Esophagus mucosa (tissue), 1 donor: ENCODE measurements at places on chromosomes 12 and 14.

DNA sequence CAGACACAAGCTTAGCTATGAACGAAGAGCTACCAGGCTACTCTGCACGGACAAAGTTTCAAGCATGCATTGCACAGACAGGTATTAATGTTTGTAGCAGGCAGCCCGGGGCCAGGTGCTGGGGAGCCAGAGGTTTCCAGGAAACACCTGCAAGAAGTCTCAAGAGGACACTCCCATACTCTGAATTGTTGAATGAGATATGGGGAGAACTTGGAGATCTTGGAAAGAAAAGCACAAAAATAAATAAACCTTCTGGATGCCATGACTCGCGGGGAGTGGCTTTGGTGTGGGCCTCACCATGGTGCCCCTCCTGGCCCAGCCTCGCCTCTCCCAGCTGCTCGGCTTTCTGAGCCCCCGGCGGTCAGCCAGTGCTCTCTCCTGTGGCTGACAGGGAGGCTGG, 186.8 kb downstream of the TTC7B start:
- ATAC-seq = peak; percentile 75

- ATAC-seq = no peak
These were observed 66.1 kb upstream of the ARID2 start for GRCh38 chr12:45663455-45663854.

GRCh38 chr12:104152685-104153241, 14.8 kb upstream of the NFYB start:
- no peak for ATAC-seq

- no peak for ATAC-seq
These were observed 117.4 kb downstream of the DICER1 start for GRCh38 chr14:95039993-95040348.

- no peak for ATAC-seq
These were observed 270.1 kb downstream of the ZFP36L1 start for GRCh38 chr14:68522510-68523325.

DNA sequence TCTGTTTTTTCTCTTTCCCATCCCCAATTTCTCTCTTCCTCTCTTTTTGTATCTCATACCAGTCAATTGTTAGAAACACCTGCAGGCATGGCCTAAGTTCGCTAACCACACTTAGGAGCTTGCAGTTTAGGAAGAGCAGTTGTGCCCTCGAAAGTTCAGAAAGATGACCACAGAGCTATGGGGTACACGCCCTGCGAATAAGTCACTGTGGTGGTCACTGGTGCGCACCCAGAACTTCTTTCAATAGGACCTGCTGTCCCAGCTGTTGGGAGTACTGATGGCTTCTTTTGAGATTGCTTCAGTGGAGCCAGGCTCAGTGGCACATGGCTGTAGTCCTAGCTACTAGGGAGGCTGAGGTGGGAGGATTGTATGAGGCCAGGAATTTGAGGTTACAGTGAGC, 362.8 kb upstream of the TMTC1 start:
- ATAC-seq = no peak

DNA sequence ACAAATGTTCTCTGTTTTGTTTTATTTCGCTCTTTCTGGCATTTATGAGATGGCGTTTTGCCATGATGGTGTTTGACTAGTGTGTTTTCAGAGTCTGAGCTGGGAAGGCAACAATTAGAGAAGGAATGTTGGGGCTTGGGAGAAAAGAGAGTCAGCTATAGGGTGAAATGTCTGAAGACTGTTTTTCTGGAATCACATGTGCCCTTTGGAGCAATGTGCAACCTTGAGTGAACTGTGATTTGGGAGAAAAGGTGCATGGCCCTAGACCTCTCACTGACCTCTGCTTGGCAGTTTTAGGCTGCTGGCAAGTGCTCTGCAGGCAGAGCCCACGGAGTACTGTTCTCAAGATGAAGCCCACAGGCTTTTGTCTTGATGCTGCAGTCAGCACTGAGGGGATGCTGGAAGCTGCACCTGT, 379.9 kb upstream of the PDE3A start:
- ATAC-seq = no peak

- ATAC-seq = peak; percentile 35
These were observed 277.4 kb downstream of the FOXN3 start for GRCh38 chr14:89139404-89140247.

DNA sequence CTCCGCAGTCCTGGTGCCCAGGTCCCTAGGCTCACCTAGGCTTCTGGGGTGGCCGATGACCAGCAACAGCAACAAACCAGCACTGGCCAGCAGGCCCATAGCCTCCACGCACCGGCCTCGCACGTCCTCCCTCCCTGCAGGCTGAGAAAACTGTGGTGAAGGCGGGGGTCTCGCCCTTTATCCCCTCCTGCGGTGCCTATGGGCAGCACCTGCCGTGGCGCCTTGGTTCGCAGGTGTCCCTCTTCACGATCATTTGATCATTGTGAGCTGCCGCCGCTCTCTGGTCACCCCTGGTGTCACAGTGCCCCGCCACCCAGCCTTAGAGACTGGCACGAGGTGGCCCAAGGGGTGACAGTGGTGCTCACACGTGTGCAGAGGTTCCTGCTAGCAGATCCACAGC, at the start of gene OVCH1:
TSS of gene OVCH1 (minus strand) at position 99 of the 400 bp plus-strand sequence. CDS start at position 99, 0 bp downstream.
- no peak for ATAC-seq

- peak; percentile 44 for ATAC-seq
These were observed 1007.0 kb upstream of the LRFN5 start for GRCh38 chr14:40599725-40600124.

- no peak for ATAC-seq
These were observed 52.2 kb upstream of the TRHDE start for GRCh38 chr12:72219937-72220336.

DNA sequence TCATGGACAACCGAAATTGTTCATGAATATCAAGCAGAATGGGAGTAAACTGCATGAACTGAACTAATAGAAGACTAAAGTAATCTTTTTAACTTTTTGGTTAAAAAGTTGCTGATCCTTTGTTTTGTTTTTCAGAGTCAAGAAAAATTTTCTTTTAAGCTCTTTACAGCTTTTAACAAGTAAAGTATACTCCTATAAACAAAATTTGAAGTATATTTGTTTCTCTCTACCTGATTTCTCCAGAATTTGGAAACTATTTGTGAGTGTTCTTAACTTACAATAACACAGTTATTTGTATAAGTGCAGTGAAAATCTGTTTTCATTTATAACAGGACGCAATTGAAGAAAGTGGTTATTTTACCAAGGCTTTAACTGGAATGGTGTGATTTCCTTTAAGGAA, 12.2 kb upstream of the LRRK2 start:
- no peak for ATAC-seq

DNA sequence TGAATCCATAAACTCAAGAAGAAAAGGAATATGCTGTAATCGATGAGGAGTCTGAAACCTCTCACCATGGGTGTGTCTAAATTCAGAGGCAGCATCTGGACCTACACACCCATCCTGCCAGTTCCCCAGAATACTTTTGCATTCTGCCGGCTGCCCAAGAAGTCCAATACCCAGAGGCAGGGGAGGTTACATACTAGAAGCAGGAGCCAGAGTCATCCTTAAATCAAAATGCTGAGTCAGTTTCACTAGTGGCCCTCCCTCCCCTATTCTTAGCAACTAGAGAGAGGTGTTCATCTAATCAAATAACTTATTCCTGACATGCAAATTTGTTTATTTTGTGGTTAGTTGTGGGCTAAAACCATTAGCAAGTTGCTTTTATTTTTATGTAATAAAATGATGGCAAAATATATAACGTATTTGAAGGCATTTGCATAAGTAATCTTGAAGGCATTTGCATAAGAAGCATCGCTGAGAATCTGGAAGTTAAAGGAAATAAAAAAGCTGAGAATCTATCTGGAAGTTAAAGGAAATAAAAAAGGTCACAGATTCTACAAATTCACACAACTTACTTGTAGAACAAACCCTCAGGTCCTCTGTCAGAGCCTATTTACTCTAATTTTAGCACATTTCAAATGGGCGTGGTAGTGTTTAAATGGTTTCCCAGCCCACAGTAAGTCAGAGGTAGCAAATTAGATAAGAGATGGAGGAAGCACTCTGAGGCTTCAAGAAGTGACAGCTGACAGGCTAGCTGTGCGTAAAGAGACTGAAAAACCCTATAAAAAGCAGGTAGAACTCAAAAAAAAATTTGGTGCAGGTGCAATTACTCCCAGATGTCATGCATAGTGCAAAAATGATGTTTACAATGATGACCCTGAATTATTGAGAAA, 7.8 kb downstream of the BHLHE41 start:
- ATAC-seq = no peak

DNA sequence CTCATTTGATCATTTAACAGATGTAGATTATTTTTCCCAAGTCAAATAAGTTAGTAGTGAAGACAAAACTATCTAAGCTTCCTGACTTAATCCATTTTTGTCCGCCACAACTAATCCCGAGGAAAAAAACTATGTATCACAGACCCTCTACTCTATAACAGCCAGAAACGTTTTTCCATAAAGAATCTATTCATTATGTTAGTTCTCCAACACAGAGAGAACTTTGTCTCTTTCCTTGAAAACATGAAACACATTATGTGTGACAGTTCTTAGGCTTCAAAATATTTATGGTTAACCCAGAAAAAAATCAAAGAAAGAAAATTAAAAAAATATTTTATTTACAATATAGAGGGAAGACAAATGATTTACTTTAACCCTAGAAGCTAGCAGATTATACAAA, 100.1 kb downstream of the PLEKHG7 start:
- no peak for ATAC-seq

DNA sequence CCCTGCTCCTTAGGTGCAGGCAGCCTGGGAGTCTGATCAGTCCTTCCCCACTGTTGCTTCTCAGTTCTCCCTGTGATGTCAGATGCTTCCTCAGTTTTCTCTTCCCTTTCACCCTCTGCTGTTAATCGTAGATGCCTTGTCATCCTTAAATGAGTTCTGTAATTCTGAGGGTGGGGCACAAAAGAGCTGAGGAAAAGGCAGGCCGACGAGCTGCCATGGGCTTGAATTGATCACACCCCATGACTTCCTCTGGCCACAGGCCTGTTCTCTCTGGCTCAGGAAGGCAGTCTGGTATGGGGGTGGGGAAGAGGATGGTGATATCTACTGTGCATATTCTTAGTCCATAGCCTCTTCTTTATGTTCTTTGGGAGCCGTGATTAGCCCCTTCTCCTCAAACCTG, 5.2 kb upstream of the AP1G2 start:
- no peak for ATAC-seq

- ATAC-seq = no peak
These were observed 12.2 kb downstream of the SDR9C7 start for GRCh38 chr12:56922031-56922430.

DNA sequence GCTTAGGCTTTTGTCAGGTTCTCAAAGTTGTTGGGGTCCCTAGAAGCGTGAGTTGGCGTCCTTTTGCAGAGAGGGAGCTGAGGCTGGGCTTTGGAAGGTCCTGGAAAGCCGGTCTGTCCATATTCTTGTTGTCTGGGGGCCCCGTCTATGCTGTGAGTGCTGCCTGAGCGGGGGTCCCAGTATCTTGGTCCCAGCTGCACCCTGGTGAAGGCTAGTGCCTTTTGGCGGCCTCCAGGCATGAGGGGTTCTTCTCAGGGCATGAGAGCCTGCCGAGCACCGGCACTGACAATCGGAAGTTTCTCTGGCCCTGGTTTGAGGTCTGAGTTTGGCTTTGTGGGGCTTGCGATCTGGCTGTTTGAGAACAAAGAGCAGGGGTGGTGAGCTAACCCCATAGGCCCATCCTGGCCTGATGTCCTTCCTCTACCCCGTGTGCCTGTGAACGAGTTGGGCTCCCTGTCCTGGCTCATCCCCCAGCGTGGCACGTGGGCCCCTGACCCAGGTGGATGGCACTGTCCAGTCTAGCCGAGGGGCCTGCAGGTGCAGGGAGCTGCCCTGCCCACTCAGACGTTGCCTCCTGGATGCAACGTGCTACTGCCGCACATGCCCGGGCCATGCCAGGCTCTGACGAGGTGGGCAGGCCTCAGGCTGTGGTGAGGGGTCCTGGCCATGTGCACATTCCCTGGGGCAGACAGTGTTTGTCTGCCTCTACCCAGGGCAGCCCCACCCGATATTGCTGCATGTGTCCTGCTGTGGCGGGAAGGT, 3.9 kb downstream of the CEP170B start:
- no peak for ATAC-seq

DNA sequence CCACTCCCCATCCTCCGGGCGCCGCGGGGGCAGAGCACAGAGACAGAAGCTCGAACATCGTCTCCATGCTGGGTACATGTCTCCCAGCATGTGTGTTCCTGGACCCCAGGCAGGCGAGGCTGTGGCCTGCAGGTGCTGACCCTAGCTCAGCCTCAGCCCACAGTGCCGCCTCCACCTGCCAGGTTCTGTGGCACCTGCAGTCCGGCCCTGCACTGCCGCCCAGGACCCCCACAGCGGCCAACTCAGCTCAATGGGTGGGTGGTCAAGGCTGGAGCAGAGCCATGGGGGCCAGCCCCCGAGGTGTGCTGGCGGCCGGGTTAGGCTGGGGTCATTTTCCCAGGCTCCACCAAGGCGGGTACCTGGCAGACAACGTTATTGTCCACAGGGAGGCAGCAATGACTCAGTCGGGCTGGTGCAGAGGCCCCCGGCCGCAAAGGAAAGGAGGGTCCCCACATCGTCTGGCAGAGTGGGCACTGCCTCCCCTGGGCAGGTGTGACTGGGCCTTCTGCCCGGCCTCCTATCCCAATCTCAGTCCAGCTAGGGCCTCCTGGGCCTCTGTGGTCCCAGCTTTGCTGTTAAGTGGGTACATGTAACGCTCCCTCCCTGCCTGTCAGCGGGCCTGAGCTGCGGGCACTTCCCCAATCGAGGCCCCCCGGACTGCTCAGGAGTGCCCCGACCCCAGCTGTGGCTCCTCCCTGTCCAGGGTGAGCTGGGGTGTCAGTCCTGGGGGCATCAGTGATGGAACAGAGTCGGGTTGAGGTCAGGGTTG, 20.2 kb upstream of the NUDT14 start:
- no peak for ATAC-seq

DNA sequence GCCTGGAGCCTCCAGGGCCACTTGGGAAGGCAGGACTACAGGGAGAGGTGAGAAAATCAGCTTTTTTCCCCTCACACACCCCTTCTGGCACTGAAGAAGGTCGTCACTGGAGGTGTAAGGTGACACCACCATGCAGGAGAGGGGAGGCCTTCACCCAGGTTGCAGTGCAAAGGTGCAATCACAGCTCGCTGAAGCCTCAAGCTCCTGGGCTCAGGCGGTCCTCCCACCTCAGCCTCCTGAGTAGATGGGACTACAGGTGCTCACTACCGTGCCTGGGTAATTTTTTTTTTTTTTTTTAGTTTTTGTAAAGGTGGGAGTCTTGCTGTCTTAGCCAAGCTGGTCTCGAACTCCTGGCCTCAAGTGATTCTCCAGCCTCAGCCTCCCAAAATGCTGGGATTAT, 93.6 kb downstream of the TNFAIP2 start:
- no peak for ATAC-seq

GRCh38 chr14:105472486-105472991, 2.1 kb upstream of the CRIP2 start:
- no peak for ATAC-seq

DNA sequence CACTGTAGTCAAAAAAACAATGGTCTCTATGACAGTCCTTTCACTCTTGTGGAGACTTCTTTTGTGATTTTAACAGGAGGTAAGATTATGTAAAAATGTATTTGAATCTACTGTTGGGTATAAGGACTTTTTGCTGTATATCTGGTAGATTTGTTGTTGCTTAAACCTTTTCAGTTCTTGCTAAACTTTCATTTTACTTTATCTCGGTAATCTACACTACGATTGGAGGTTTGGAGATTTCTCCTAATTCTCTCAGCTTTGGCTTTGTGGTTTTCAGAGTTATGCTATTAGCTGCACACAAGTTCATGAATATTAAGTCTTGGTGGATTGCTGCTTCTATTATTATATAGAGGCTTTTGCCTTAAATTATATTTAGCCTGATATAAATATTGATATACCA, 116.6 kb upstream of the HIF1A start:
- no peak for ATAC-seq
